ENCODE measurements at places on chromosomes 4 and X. TPM values are rescaled to one million over a fixed set of nuclear protein-coding genes. Genes with fewer than 3 reads are reported as not detected.

- no peaks in the 10 kb centered on the region for H3K4me1 ChIP-seq
- H3K36me3 ChIP-seq: no peaks in the 10 kb centered on the region
- H3K27ac ChIP-seq: no peak overlapping the region
Measured at GRCh38 chr4:78749972-78750727, 26.0 kb upstream of the BMP2K start.

Gene DMRTC1
- total RNA-seq: 1.4 TPM

- H3K4me1 ChIP-seq: no peaks in the 10 kb centered on the region
- no peaks in the 10 kb centered on the region for H3K27me3 ChIP-seq
- no peaks in the 10 kb centered on the region for H3K36me3 ChIP-seq
- H3K27ac ChIP-seq: no peak overlapping the region
- no peak overlapping the region for H3K4me3 ChIP-seq
Measured at GRCh38 chr4:107255114-107255513, 219.0 kb upstream of the DKK2 start.

- H3K4me3 ChIP-seq: no peak overlapping the region
- H3K36me3 ChIP-seq: no peaks in the 10 kb centered on the region
- H3K27me3 ChIP-seq: peaks cover 3% of the 10 kb centered on the region
- no peaks in the 10 kb centered on the region for H3K4me1 ChIP-seq
- no peak overlapping the region for H3K27ac ChIP-seq
Measured at GRCh38 chr4:94304365-94304971, 38.2 kb downstream of the HPGDS start.

GRCh38 chr4:77201857-77202256 lies 44.9 kb downstream of the CCNG2 start:
- peaks cover 6% of the 10 kb centered on the region for H3K36me3 ChIP-seq
- no peak for DNase-seq
- H3K27me3 ChIP-seq: peaks cover 2% of the 10 kb centered on the region
- H3K4me3 ChIP-seq: no peak overlapping the region
- peaks cover 2% of the 10 kb centered on the region for H3K4me1 ChIP-seq
- H3K27ac ChIP-seq: no peak overlapping the region

DNA sequence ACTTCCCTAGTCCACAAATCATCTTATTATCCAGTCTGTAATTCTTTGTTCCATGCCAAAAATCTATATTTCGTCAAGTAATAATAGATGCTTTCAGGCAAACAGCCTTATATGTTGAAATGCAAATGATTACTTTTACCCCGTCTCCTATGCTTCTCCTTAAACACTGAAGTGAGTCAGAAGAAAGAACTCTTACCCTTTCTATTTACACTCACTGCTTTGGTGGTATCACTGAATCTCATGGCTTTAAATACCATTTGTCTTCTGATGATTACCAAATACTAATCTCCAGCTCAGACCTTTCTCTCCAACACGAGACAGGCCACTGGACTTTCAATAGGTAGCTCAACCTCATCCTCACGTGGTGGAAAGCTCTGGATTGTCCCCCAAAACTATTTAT lies 558.1 kb downstream of the IL1RAPL1 start:
- H3K27me3 ChIP-seq: no peaks in the 10 kb centered on the region
- H3K4me1 ChIP-seq: no peaks in the 10 kb centered on the region
- no peaks in the 10 kb centered on the region for H3K36me3 ChIP-seq
- no peak overlapping the region for H3K27ac ChIP-seq
- no peak overlapping the region for H3K4me3 ChIP-seq
- DNase-seq: no peak

Gene HTN1
- not detected for total RNA-seq

DNA sequence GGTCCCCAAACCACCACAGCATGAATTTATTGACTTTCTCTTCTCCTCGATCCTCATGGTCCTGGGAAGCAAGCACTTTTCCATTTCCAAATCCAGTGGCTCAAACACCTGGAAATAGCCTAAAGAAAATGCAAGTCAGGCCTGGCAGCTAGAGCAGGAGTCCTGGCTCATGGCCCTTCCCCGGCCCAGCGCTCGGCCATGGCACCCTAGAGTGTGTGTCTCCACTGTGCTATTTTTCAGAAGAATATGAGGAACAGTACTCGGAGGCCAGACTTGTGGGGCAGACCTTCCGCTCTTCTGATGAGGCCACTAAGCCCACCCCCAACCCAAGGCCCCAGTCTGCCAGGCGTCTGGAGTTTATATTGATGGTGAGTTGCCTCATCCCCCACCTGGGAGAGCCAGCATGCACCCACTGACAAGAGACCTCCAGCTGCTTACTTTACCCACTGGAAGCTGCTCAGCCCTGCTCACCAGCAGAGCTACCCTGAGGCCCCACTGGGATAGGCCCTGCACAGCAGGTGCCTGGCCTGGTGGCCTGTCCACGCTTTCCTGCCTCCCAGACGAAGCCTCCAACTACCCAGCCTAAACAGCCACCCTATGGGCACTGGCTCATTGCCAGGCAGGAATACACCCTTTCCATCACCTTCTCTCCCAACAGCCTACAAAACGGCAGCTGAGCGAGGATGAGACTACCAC lies 2.3 kb upstream of the RTL5 start:
- no peak overlapping the region for H3K27ac ChIP-seq
- H3K4me1 ChIP-seq: peaks cover 2% of the 10 kb centered on the region
- H3K4me3 ChIP-seq: no peak overlapping the region
- DNase-seq: no peak
- peaks cover 13% of the 10 kb centered on the region for H3K36me3 ChIP-seq

DNA sequence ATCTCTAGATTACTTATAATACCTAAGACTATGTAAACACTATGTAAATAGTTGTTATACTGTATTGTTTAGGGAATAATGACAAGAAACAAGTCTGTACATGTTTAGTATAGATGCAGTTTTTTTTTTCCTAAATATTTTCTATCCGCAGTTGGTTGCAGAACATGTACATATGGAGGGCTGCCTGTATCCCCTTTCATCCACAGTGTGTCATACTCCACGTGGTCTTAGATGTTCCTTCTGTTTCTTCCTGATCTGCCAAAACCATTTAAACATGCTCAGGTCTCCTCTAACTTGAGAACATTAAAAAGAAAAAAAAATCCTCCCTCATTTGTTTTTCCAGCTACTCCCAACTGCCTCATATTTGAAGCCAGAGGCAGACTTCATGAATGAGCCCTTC lies 14.0 kb downstream of the OCIAD1 start:
- no peak overlapping the region for H3K4me3 ChIP-seq
- H3K4me1 ChIP-seq: peaks cover 26% of the 10 kb centered on the region
- DNase-seq: no peak
- peaks cover 2% of the 10 kb centered on the region for H3K27me3 ChIP-seq

Gene CSAG3
- total RNA-seq: 7.4 TPM

DNA sequence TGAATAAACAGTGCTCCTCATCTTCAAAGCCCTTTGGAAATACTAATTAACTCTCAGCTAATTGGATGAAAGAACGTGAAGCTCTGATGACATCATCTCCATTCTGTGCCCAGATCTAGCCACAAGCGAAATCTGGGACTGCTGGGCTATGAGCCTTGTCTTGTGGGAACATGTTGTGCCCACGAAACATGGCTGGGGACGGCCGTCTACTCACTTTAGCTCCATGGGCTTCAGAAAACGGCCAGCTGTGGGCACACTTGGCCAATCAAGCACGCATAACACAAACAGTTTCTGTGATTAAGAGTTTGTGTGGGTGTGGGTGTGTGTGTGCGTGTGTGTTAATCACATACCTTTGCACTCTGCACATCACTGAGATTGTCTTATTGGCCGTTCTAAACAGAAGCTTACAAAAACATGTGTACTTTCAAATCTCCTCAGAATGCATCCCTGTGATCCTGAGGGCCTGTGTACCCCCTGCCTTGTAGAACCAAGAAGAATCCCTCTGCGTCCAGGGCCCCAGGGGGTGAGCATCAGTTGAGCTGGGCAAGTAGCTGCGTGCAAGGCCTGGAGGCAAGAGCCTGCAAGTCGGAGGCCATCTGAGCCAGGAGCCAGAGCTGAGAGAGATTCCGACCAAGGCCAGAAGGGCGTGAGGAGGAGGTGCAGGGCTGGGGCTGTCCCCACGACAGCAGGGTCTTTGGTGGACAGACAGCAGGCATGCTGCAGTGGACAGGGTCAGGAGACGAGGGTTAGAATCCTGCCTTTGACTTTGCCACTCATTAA lies 18.7 kb upstream of the ZNF185 start:
- DNase-seq: no peak
- H3K27ac ChIP-seq: no peak overlapping the region
- peaks cover 2% of the 10 kb centered on the region for H3K27me3 ChIP-seq
- H3K4me1 ChIP-seq: no peaks in the 10 kb centered on the region
- no peak overlapping the region for H3K4me3 ChIP-seq

Gene ATP8A1
- total RNA-seq: 278 TPM

DNA sequence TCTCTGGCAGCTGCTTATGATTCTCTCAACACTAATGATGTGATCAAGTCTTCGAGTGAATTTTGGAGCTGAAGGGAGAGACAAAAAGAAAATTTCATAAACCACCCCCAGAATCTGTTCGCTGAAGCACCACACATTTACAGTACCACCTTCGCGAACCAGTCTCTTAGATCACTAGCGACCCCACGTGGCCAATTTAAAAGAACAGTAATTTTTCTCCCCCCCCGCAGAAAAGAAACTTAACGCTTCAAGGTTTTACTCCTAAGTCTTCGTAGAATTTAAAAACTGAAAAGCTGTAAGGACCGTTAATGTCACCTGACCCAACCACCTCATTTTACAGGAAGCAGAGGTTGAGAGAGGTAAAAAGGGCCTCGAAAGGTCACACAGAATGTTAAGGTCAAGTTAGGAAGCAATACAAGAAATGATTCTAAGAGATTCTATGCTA lies 187.5 kb downstream of the QDPR start:
- no peaks in the 10 kb centered on the region for H3K4me1 ChIP-seq
- peak; percentile 19 for DNase-seq
- H3K36me3 ChIP-seq: no peaks in the 10 kb centered on the region
- H3K27ac ChIP-seq: no peak overlapping the region
- no peak overlapping the region for H3K4me3 ChIP-seq

DNA sequence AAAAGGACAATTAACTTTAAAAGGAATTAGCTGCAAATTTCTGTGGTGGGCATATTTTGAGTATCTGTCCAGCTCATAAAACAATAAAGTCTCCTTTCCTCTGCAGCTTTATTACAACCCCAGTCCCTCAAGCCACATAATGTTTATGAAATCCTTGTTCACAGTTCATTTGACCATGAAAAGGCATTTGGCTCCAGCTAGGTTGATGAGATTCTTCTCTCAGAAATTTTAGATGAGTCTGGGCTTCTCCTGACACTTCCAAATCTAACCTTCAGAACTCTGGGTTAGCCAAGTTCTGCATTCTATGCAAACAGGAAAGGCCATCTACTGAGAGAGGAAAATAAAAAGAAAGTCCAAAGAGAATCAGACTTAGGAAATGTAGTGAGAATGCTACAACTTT lies 156.8 kb downstream of the GRXCR1 start:
- DNase-seq: no peak
- no peaks in the 10 kb centered on the region for H3K4me1 ChIP-seq
- no peak overlapping the region for H3K27ac ChIP-seq

- H3K27me3 ChIP-seq: peaks cover 2% of the 10 kb centered on the region
- H3K4me1 ChIP-seq: no peaks in the 10 kb centered on the region
- H3K4me3 ChIP-seq: peak within 1 kb of the TSS; percentile 82
- no peaks in the 10 kb centered on the region for H3K36me3 ChIP-seq
- H3K27ac ChIP-seq: no peak within 1 kb of the TSS
- peak; percentile 66 for DNase-seq
Measured at GRCh38 chr4:103719830-103720207, at the start of gene TACR3. TACR3 (minus strand) TSS chr4:103719985; CDS start chr4:103719675, 310 bp downstream.

Gene SHROOM4
- 0.96 TPM for total RNA-seq

Gene MAGEC2
- total RNA-seq: not detected

GRCh38 chr4:114036426-114036825 lies 57.0 kb upstream of the ARSJ start:
- no peaks in the 10 kb centered on the region for H3K27me3 ChIP-seq
- H3K27ac ChIP-seq: no peak overlapping the region
- no peak overlapping the region for H3K4me3 ChIP-seq
- peaks cover 14% of the 10 kb centered on the region for H3K4me1 ChIP-seq
- no peaks in the 10 kb centered on the region for H3K36me3 ChIP-seq
- no peak for DNase-seq

Gene TMEM164
- total RNA-seq: 56.6 TPM

- H3K27me3 ChIP-seq: no peaks in the 10 kb centered on the region
- no peak overlapping the region for H3K27ac ChIP-seq
- no peak overlapping the region for H3K4me3 ChIP-seq
Measured at GRCh38 chrX:118717678-118718391, 9.6 kb upstream of the IL13RA1 start.

GRCh38 chrX:109922190-109922589 lies 80.7 kb upstream of the TMEM164 start:
- no peak overlapping the region for H3K4me3 ChIP-seq
- H3K4me1 ChIP-seq: no peaks in the 10 kb centered on the region
- no peaks in the 10 kb centered on the region for H3K36me3 ChIP-seq
